ENCODE measurements at places on chromosomes 2 and 18. TPM values are rescaled to one million over a fixed set of nuclear protein-coding genes. Genes with fewer than 3 reads are reported as not detected.

GRCh38 chr2:172113617-172114016 lies 10.9 kb upstream of the DLX2 start:
- peak; percentile 51 for DNase-seq

Gene DSG1
- total RNA-seq, result 17.2 TPM

DNA sequence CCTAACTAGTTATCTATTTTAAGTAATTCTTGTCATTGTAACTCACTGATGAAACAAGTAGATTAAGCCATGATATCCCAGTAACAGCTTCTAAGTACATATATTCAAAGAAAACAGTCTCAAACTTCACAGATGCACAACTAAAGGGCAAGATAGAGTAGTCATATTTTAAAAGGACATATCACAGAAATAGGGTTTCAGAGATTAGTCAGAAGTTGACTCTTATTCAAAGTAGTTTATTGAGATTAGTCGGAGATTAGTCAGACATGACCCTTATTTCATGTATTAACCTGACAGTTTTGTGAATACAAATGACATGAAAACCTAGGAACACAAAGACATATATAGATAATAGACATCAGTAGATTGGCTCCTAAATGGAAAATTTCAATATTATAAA lies 15.9 kb upstream of the CHAC2 start:
- no peak for DNase-seq

GRCh38 chr18:5710676-5711075 lies 166.9 kb upstream of the EPB41L3 start:
- no peak for DNase-seq

DNA sequence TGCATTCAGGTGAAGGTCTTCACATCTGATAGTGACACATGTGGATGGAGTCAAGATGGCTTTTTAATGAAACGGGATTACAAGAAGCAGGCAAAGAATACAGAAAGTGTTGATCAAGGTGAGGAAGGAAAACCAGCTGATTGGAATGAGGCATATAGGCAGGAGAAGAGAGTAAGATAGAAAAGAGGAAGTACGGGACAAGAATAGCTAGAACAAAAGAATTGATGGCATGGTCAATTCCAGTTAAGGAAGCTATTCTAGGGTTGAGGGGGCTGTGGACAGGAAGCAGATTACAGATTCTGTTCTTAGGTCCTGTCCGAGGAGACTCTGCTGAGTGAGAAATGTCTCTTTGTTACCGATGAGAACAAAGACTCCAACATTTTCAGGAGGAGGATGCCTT lies 13.2 kb upstream of the NCK2 start:
- DNase-seq, result no peak

Data from tongue (tissue), 3 donors.